A673 (cell line): ENCODE measurements at places on chromosomes 3 and 15.

- no peak for DNase-seq
Measured at GRCh38 chr15:40558952-40559742, 5.7 kb downstream of the CCDC32 start.

DNA sequence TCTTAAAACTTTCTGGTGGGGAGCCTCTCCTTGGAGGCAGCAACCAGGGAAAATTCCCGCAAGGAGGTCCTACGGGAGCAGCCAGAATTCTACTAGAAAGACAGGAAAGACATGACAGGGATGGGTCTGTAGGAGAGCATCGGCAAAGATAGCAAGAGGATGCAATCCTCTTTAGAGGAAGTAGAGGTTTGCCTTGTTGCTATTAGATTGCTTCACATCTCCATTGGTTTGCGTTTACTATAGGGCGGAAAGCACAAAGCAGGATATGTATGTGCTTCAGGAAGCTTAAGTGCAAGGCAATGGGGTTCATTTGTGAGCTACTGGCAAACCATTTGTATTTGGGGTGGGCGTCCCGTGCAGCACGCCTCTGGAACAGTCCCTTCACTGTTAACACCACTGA, 193.0 kb downstream of the RORA start:
- DNase-seq: no peak

GRCh38 chr3:30502051-30502741, 104.2 kb upstream of the TGFBR2 start:
- DNase-seq: no peak

- DNase-seq: no peak
Measured at GRCh38 chr15:89799011-89799911, 15.4 kb downstream of the ANPEP start.

DNA sequence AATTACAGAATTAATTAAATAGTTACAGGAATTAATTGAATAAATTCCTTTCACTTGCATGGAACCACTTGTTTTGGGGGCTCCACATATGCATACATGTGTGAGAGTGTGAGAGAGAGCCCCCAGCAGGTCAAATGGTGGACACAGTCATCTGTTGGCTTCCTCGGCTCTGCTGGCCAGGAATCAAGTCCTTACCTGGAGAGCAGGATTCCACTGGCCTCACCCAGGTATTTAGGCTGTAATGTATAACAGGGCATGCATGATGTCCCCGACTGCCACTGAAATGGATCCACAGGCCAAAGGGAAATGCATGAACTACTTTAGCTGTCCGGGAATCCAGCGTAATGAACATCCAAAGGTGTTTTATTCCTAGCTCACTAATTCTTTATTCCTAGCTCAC, 139.7 kb upstream of the SMAD3 start:
- no peak for DNase-seq

GRCh38 chr3:195595785-195596531, 12.2 kb upstream of the APOD start:
- DNase-seq: no peak

DNA sequence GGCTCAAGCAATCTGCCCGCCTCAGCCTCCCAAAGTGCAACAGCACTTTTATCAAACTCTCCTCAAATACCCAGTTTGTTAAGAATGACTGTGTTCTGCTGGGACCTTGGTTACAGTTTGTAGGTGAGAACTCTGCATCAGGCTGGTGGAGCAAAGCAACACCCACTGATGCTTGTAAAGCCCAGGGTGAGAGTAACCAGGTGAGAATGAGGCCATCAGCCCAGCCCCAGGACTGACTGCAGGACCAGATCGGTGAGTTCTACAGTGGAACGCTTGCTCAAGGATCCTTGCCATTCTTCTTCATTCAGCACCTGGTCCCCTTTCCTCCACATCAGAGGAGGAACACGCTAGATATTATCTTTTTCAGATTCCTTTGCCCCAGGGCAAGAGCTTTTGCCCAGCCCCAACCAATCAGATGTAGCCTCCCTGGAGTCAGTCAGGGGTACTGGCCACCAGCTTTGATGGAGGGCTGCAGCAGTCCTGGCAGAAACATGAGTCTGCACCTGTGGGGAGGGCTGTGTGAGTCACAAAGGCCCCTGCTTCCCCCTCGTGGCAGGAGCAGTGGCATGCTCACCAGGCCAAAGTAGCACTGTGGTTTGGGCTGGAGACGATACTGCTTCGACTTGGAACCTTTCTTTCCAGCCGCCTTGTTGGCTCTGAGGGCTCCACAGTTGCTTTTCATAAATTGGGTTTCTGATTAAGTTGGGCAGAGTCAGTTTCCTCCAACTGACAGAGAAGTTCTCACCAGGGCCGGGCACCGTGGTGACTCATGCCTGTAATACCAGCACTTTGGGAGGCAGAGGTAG, 3.5 kb upstream of the SHISA5 start:
- DNase-seq: peak; percentile 21

- DNase-seq: no peak
Measured at GRCh38 chr15:99662903-99663302, 70.3 kb downstream of the LYSMD4 start.

GRCh38 chr3:113055961-113056360, 65.2 kb downstream of the GTPBP8 start:
- DNase-seq: no peak

- no peak for DNase-seq
Measured at GRCh38 chr15:57048930-57049549, 130.6 kb downstream of the TCF12 start.

DNA sequence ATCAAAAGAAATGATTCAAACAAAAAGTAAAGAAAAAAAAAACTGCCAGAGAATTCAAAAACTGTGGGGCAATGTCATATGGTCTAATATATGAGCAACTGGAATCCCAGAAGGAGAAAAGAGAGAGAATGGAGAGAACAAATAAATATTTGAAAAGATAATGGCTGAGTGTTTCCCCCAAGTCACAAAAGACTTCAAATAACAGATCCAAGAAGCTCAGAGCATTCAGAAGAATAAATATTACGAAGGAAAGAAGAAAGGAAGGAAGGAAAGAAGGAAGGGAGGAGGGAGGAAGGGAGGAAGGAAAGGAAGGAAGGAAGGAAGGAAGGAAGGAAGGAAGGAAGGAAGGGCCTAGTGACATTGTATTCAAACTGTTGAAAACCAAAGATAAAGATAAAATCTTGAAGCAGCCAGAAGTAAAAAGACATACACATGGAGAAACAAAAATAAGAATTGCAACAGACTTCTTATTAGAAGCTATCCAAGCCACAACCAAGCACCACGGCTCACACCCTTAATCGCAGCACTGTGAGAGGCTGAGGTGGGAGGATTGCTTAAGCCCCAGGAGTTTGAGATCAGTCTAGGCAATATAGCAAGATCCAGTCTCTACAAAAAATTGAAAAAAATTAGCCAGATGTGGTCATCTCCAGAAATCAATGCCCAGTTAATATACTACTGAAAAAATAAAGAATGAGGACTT, 118.9 kb upstream of the IGSF10 start:
- DNase-seq: peak; percentile 95

- peak; percentile 70 for DNase-seq
Measured at GRCh38 chr3:188497021-188497420, 343.1 kb downstream of the LPP start.

GRCh38 chr3:180466401-180467011, 135.5 kb upstream of the TTC14 start:
- no peak for DNase-seq
